PC-9 (cell line): ENCODE measurements at places on chromosomes 16 and 17. TPM values are rescaled to one million over a fixed set of nuclear protein-coding genes. Genes with fewer than 3 reads are reported as not detected.

GRCh38 chr17:39655105-39655504, 10.0 kb upstream of the TCAP start:
- H3K27me3 ChIP-seq: no peaks in the 10 kb centered on the region
- no peaks in the 10 kb centered on the region for H3K4me1 ChIP-seq
- H3K36me3 ChIP-seq: no peaks in the 10 kb centered on the region
- H3K27ac ChIP-seq: no peak overlapping the region
- no peak overlapping the region for H3K4me3 ChIP-seq

DNA sequence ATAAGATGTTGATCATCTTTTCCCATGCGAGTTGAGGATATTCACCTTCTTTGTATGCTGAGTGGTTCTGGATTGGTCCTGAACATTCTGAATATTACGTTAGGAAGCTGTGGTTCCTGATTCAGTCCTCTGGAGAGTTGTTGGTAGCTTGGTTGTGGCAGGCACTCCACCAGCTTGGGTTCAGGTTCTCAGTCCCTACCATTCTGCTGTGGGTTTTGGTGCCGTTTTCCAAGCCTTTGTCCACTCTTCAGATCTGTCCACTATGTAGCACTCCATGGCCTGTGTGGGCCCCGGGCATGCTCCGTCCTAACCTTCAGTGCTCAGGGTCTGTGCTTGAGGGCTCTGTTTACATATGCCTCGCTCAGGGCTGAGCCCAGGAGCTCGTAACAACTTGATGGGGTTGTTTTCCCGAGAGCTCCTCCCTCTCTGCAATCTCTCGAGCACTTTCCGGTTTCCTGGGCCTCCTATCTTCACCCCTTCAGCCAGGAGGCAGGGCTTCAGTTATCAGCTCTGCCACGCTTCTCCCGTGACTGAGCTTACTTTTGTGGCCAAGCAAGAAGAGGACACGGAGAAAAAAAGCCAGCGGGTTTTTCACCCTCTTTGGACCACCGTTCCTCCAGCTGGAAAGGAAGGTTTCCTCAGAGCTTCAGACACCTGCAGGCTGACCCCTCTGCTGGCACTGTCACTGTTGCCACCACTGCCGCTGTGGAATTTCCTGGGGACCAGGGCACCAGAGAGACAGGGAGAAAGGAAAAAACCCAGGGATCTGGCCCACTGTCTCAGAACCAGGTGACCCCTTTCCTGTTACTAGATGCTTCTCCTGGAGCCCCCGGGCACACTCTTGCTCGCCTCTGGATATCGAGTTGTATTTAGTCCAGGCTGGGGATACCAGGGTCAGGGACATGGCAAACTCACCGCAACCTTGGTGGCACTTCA, 19.6 kb downstream of the KIAA0513 start:
- no peaks in the 10 kb centered on the region for H3K4me1 ChIP-seq
- no peak overlapping the region for H3K4me3 ChIP-seq
- H3K27me3 ChIP-seq: 0 out of 2 replicates have a peak, but pooled peaks cover 2% of the 10 kb centered on the region
- no peaks in the 10 kb centered on the region for H3K36me3 ChIP-seq
- no peak for DNase-seq

- H3K27ac ChIP-seq: no peak overlapping the region
- no peak overlapping the region for H3K4me3 ChIP-seq
- no peaks in the 10 kb centered on the region for H3K36me3 ChIP-seq
- H3K27me3 ChIP-seq: no peaks in the 10 kb centered on the region
Observed at GRCh38 chr17:66445229-66445628, 142.8 kb downstream of the PRKCA start.

- no peak for DNase-seq
- no peaks in the 10 kb centered on the region for H3K27me3 ChIP-seq
- H3K36me3 ChIP-seq: no peaks in the 10 kb centered on the region
- peaks cover 1% of the 10 kb centered on the region; the same call in 1 of the 2 replicates for H3K4me1 ChIP-seq
- no peak overlapping the region for H3K4me3 ChIP-seq
- H3K27ac ChIP-seq: no peak overlapping the region
Observed at GRCh38 chr17:82199496-82199895, 13.1 kb downstream of the CCDC57 start.

- peak; percentile 80 for DNase-seq
- H3K27me3 ChIP-seq: no peaks in the 10 kb centered on the region
- peak overlapping the region; percentile 51 for H3K4me3 ChIP-seq
- H3K27ac ChIP-seq: peak overlapping the region; percentile 99
- peaks cover 5% of the 10 kb centered on the region; the same call in 1 of the 2 replicates for H3K36me3 ChIP-seq
- H3K4me1 ChIP-seq: peaks cover 96% of the 10 kb centered on the region
Observed at GRCh38 chr17:59830007-59830630, 62.6 kb downstream of the TUBD1 start.

DNA sequence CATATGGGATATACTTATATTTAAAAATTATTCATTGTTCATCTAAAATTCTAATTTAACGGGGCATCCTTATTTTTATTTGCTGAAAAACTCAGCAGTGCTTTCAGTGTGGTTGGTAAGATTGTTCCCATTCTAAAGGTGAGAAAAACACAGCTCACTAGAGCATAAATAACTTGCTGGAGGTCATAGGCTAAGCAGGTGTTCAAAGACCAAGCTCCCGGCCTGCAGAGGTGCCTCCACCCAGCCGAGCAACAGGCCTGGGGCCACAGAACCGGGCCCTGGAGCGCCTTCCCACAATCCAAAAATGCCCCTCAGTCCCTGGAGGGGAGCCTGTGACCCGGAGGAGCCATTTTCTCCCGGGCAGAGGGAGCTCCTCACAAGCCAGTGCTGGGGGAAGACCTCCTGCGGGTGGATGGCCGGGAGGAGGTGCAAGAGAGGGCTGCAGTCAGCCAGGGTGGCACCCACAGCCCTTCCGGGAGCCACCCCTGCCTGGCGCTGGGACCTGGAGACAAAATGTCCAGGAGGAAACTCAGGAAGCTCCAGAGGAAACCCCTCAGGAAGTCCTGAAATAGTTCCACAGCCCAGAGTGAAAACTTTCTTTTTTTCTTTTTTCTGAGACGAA, 14.7 kb downstream of the ABR start:
- H3K27ac ChIP-seq: no peak overlapping the region
- 0 out of 2 replicates have a peak, but pooled peaks cover 9% of the 10 kb centered on the region for H3K27me3 ChIP-seq
- no peaks in the 10 kb centered on the region for H3K4me1 ChIP-seq

DNA sequence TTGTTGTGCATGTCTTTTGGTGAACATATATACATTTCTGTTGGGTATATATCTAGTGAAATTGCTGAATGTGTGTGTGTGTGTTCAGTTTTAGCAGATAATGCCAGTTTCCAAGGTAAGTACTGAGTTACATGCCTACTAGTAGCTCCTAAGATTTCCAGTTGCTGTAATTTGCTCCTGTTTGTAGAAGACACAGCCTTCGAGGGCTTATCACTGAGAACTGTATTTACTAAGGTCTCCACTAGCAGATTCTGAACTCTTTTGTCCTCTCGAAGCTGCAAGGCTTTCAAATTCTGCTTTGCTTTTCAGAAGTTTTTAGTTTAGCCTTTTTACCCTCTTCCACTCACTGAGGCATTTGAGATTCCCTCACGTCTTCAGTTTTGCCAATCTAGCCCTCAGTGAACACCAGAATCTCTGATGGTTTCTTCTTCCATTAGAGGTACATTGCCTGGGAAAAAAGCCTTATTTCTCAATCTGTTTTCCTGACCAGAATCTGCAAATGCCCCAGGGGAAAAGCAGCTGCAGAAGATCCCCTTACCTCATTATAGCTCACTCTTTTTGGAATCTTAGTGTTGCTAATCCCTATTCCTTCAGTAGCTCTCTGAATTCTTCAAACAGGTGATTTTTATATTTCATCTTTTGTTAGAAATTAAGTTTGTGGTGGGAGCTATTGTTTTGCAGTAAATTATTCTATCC, 52.9 kb downstream of the NF1 start:
- no peak overlapping the region for H3K4me3 ChIP-seq
- H3K36me3 ChIP-seq: no peaks in the 10 kb centered on the region
- no peak overlapping the region for H3K27ac ChIP-seq
- H3K27me3 ChIP-seq: no peaks in the 10 kb centered on the region

DNA sequence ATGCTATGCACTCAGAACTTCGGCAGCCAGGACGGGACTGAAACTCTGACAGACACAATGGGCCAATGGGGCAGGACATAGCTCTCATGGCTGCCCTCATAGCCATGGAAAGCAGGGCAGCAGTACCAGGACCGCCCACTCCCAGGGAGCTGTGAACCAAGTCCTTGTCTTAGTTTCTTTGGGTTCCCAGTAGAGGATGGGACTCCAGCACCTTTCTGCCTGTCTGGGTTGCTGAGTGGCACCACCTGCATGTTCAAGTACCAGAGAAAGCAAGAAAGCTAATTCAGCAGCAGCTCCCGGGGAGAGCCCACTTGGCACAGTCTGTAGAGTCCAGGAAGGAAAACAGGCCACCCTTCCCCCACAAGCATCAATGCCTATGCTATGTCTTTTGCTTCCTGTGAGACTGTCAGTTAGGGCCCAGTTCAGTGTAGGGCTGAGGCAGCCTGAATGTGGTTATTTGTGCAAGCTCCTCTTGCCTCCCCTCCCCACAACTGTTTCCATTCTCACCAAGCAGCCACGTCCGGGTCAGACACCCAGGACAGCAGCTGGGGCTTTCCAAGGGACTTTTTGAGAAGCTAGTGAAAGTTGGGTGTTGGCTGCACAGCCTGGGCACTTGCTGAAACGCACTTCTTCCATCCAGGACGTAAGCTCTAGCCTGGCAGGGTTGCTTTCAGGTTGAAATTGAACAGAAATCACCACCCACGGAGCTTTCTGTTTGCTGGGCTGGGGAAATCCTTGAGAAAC, 7.8 kb downstream of the SUPT4H1 start:
- peaks cover 25% of the 10 kb centered on the region; the same call in 1 of the 2 replicates for H3K36me3 ChIP-seq
- no peak for DNase-seq
- H3K4me3 ChIP-seq: no peak overlapping the region
- no peaks in the 10 kb centered on the region for H3K4me1 ChIP-seq
- H3K27me3 ChIP-seq: no peaks in the 10 kb centered on the region

DNA sequence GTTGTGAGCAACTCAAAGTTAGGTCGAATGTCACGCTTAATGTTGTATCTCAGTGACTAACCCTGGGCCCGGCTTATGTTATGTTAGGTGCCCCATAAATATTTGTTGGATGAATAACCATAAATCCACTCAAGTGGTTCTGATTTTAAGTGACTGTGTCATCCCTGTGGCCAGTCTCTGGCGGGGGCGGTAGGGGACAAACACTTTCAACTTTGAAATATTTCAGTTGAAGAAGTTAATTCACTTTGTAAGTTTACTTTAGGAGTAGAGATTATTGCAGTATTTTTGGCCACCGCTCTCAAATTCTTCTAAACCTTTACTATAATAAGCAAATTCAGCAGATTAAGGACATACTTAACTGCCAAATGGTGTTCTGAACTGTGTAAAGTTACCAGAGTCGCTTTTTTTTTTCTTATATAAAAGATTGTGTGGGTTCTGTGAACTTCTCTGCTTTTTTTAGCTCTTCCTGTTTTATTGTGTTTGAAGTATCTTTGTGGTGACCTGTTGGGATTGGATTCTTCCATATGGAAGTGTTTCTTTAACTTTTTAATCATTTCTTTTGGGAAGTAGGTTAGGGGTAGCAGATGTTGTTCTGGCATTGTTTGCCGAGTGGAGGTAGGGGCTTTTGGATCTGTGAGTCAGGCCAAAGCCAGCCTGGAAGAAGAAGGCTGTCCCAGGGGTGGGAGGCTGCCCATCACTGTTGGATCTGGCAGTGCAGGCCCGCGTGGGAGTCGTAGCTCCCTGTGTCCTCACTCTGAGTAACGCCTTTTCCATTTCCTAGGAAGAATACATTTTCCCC, 61.4 kb upstream of the TBX2 start:
- peak overlapping the region; percentile 74 for H3K27ac ChIP-seq
- peak; percentile 4 for DNase-seq
- no peak overlapping the region for H3K4me3 ChIP-seq
- peaks cover 24% of the 10 kb centered on the region for H3K4me1 ChIP-seq

- no peak overlapping the region for H3K27ac ChIP-seq
- H3K4me1 ChIP-seq: no peaks in the 10 kb centered on the region
- no peaks in the 10 kb centered on the region for H3K36me3 ChIP-seq
- H3K27me3 ChIP-seq: no peaks in the 10 kb centered on the region
Observed at GRCh38 chr17:58047376-58048150, 35.7 kb upstream of the DYNLL2 start.

DNA sequence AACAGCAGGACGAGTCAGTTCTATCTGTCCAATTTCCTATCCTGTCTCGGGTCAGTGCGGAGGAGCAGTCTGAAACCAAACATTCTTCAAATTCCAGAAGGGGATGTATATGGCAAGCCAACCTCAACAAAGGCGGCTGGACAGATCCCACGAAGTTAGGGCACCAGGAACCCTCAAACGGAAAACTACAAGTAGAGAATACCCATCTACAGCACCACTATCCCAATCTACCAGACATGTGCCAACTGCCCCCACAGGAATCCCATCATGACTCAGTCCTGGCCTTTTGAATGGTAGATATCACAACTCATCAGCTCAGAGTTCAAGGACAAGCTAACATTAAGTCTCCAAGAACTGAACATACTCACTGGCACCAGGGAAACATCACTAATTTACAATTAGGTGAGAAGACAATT, 2.3 kb downstream of the NAT9 start:
- H3K27ac ChIP-seq: no peak overlapping the region
- no peaks in the 10 kb centered on the region for H3K27me3 ChIP-seq
- peaks cover 27% of the 10 kb centered on the region for H3K4me1 ChIP-seq
- DNase-seq: no peak
- no peak overlapping the region for H3K4me3 ChIP-seq
- H3K36me3 ChIP-seq: 0 out of 2 replicates have a peak, but pooled peaks cover 5% of the 10 kb centered on the region

- no peak overlapping the region for H3K27ac ChIP-seq
- H3K27me3 ChIP-seq: no peaks in the 10 kb centered on the region
- 0 out of 2 replicates have a peak, but pooled peaks cover 4% of the 10 kb centered on the region for H3K36me3 ChIP-seq
- no peak overlapping the region for H3K4me3 ChIP-seq
Observed at GRCh38 chr16:4060823-4061222, 55.4 kb downstream of the ADCY9 start.

DNA sequence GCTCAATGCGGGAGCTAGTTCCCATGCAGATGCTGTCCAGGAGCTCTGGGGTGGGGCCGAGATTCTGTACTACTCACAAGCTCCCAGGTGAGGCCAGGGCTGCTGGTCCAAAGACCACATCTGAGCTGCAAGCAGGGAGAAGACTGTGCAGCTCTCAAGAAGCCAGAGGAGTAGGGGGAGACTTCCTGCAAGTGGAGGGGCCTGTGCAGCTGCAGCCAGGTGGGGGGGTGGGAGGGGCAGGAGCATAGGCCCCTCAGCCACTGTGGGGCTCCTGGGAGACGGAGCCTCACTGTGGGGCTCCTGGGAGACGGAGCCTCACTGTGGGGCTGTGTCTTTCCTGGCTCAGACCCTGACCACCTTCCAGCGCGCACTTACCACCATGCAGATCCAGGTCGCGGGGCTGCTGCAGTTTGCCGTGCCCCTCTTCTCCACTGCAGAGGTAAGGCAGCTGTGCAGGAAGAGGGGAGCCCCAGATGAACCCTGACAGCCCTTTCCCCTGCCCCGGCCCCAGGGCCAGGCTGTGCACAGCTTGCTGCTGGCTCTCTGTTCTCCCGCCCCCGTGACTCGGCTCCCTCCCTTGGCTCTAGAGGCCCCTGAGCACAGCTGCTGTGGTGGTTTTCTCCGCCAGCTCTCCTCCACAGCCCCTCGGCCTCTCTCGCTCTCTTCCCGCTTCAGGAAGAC, 24.3 kb upstream of the DNAI2 start:
- no peaks in the 10 kb centered on the region for H3K36me3 ChIP-seq
- H3K4me3 ChIP-seq: no peak overlapping the region

GRCh38 chr16:69127966-69128510, 4.3 kb downstream of the CHTF8 start:
- peaks cover 6% of the 10 kb centered on the region; the same call in 1 of the 2 replicates for H3K36me3 ChIP-seq
- no peak overlapping the region for H3K27ac ChIP-seq
- H3K4me3 ChIP-seq: no peak overlapping the region
- no peaks in the 10 kb centered on the region for H3K27me3 ChIP-seq

LITAFD gene
- not detected in 2 replicates for total RNA-seq

KRT33A gene
- not detected in 2 replicates for total RNA-seq

PRKCB gene
- total RNA-seq: not detected in 2 replicates

MMP28 gene
- 2.8 and 6.4 TPM in 2 replicates for total RNA-seq

CKLF gene
- total RNA-seq: 77.1 and 86.4 TPM in 2 replicates

TSPAN10 gene
- total RNA-seq: 8.6 and 15.0 TPM in 2 replicates

TK2 gene
- total RNA-seq: 20.1 and 20.9 TPM in 2 replicates
